Lung (tissue), 17 donors: ENCODE measurements at places on chromosomes 12 and 14.
A peak's percentile ranks its signal among the peaks of the same experiment; 100 is the strongest.

DNA sequence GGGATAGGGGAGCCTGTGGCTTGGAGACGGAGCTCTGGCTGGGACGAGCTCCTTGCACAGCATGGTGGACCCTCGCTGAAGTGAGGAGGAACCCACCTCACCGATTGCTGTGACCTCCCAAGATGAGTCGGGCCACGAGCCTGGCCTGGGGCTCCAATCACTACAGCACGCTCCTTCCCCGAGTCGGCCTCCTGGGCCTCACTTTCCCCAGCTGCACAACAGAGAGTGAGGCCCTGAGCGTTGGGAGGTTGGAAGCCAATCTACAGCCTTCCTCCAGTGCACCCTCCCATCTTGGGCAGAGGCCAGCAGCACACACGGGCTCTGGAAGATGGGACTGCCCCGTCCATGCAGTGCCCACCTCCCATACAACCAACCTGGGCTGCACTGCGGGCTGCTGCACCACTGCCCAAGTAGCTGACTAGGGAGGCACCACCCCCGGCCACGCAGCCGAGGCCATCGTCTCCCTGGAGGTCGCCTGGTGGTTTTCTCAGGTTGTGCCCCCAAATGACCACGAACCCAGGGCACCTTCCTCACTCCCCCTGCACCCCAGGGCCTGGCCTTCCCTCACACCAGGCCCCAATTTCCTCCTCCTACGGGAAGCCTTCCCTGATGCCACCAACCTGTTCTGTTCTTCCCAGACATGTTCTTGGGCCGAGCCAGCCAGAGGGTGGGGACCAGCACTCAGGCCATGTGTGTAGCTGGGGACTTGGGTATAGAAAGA, 152.3 kb upstream of the C14orf180 start:
- H3K27ac ChIP-seq: no peak overlapping the region
- H3K4me1 ChIP-seq: peaks cover 16% of the 10 kb centered on the region
- DNase-seq: no peak
- H3K4me3 ChIP-seq: no peak overlapping the region

DNA sequence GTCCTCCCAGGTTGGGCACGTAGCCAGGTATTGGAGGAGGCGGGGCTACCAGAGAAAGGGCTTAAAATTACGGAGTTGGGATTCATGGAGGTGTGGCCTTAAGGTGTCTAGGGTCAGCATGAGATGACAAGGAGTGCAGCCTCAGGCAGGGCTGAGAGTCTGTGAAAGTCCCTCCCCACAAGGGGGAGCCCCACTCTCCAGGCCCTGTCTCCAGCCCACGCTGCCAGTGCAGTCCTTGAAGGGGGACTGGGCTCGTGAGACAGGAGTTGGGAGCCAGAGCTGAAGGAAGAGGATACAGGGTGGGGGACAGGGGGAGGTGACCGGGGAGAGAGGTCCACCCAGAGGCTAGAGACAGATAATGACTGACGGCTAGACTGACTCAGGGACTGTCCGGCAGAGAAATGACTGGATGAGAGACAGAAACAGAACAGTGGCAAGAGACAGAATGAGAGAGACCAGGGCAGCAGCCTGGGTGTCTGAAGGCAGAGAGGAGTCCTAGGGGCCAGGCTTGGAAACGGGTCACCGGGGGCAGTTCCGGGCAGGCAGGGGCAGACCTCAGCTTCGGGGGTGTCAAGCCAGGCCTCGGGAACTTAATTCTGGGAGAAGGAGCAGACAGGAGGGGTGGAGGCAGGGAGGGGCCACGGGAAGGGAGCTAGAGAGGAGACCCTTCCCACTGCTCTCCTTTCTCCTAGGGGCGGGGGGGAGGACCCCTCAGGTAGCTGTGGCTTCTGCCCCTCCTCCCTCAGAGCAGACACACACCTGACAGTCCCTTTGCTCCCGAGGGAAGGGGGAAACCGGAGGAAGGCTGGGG, 970 bp downstream of the CDH24 start:
- H3K27me3 ChIP-seq: no peaks in the 10 kb centered on the region
- H3K4me1 ChIP-seq: no peaks in the 10 kb centered on the region
- H3K27ac ChIP-seq: no peak overlapping the region
- DNase-seq: peak; percentile 54
- no peak overlapping the region for H3K4me3 ChIP-seq

DNA sequence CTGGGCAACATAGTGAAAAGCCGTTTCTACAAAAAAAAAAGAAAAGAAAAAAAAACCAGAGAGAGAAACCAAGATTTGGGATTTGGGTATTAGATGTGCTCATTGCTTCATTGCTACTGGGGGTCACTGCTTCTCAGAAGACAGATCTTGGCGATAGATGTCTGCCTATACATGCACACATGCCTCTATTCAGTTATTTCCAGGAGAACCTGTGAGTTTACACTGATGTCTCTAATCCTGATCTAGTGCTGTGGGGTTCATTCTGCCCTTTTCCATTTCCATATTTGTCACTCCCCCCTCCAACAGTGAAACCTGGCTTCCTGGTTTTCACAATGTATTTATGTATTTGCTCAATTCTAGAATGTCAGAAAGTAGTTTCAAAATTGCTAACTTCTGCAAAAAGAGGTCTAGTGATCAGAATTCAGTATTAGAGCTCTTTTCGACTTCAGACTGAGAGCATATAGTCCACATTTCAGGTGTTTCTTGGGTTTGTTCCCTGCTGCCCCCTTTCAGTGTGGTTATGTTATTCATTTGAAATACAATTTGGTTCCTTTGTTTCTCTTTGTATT, 111.0 kb downstream of the SLC25A47 start:
- peaks cover 27% of the 10 kb centered on the region for H3K4me1 ChIP-seq
- H3K4me3 ChIP-seq: no peak overlapping the region
- H3K27ac ChIP-seq: no peak overlapping the region
- DNase-seq: no peak
- no peaks in the 10 kb centered on the region for H3K27me3 ChIP-seq

DNA sequence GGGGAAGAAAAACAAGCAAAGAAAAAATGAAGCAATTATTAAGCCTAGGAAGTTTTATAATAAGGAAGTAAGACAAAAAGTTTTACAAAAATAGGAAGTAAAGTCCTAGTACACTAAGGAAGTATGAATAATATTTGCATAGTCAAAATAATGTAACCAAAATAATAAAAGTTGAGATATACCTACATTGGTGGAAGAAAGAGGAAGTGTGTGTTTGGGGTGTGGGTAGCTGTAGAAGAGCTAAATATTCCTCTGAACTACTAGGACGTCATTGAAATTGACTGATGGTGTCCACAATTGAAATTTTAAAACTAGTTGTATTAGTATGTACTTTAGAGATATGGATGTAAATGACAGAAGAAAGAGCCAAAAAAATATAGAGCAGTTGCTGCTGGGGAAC, 228.4 kb upstream of the OTX2 start:
- H3K4me3 ChIP-seq: no peak overlapping the region
- no peaks in the 10 kb centered on the region for H3K27me3 ChIP-seq
- no peaks in the 10 kb centered on the region for H3K4me1 ChIP-seq
- H3K27ac ChIP-seq: no peak overlapping the region
- DNase-seq: no peak

DNA sequence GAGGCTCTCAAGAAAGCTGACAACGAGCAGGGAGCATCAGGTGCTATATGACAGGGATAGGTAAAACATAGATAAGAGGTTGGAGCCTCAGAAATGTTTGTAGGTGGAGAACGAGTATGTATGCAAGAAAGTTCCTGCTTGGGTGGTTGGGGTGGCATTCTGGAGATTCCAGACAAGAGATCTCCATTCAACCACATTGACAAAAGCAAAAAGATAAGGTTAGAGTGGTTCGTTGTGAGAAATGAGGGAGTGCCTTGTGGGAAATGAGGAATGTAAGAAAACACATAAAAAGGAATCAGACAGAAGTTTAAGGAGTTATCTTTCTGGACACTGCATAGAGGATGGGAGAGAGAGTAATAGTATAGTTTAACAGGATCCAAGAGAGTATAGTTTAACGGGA, 290.3 kb downstream of the DPF3 start:
- no peak for DNase-seq
- H3K4me1 ChIP-seq: no peaks in the 10 kb centered on the region
- no peak overlapping the region for H3K4me3 ChIP-seq
- no peaks in the 10 kb centered on the region for H3K27me3 ChIP-seq

DNA sequence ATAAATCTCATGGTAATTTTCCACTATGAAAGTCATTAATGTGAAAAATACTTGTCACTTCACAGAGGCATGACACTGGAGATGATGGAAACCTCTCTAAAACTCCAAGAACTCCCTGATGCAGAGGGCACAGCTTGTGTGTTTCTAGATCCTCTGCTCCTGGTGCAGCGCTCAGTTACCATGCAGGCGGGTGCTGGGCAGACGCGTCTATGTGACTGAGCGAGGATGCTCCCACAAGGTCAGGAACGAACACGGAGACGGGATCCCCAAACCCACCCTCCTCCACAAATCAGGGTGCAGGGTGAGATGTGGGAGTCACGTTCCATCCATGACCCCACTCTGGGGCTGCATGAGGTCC, 81.5 kb downstream of the CCDC88C start:
- no peak overlapping the region for H3K4me3 ChIP-seq
- no peak for DNase-seq
- H3K36me3 ChIP-seq: peaks cover 20% of the 10 kb centered on the region

- DNase-seq: peak; percentile 36
- no peaks in the 10 kb centered on the region for H3K4me1 ChIP-seq
Measured at GRCh38 chr14:94395888-94396574, 7.6 kb upstream of the SERPINA1 start.

DNA sequence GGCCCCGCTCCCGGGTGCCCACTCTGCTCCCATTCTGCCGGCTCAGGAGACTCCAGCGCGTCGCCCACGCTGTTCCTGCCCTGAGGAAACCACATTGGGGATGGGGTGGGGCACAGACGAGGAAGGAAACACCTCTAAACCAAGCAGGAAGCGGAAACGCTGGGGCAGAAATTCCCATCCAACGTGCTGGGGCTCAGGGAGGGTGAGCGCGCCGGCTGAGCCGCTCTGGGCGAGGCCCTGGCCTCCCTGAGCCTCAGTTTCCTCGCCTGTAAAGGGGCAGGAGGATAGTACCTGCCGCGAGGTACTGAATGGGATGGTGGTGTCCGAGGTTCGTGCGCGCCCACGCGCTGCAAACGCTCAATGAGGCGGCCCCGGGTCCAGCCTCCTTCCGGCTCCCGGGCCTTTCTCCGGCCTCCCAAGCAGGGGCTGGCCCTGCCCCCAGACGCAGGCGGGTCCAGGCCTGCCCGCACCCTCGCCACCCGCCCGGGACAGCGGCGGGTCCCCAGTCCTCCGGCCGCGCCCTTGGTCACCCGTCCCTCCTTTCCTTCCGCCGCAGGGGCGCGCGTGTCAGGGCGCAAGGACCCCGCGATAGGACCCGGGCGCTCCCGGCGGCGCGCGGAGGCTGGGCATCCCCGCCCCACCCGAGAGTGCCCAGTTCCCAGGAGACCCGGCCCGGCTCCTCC, 673 bp downstream of the BEGAIN start:
- no peaks in the 10 kb centered on the region for H3K36me3 ChIP-seq
- peak overlapping the region; percentile 53 for H3K4me3 ChIP-seq
- peaks cover 17% of the 10 kb centered on the region for H3K27me3 ChIP-seq

- H3K27ac ChIP-seq: no peak overlapping the region
- H3K4me1 ChIP-seq: no peaks in the 10 kb centered on the region
- H3K4me3 ChIP-seq: no peak overlapping the region
Measured at GRCh38 chr14:101464310-101464983, 96.8 kb upstream of the DIO3 start.

GRCh38 chr12:122162976-122163375, 11.0 kb downstream of the IL31 start:
- no peak overlapping the region for H3K27ac ChIP-seq
- no peak overlapping the region for H3K4me3 ChIP-seq
- DNase-seq: no peak

- H3K27ac ChIP-seq: no peak overlapping the region
- H3K4me3 ChIP-seq: no peak overlapping the region
- DNase-seq: peak; percentile 71
- no peaks in the 10 kb centered on the region for H3K36me3 ChIP-seq
- peaks cover 2% of the 10 kb centered on the region for H3K4me1 ChIP-seq
Measured at GRCh38 chr14:22547948-22548750, 40.9 kb downstream of the DAD1 start.

- H3K4me3 ChIP-seq: no peak overlapping the region
- H3K27me3 ChIP-seq: no peaks in the 10 kb centered on the region
- no peaks in the 10 kb centered on the region for H3K36me3 ChIP-seq
- no peak overlapping the region for H3K27ac ChIP-seq
- no peak for DNase-seq
Measured at GRCh38 chr12:128607641-128608040, 216.1 kb downstream of the SLC15A4 start.

- no peak overlapping the region for H3K27ac ChIP-seq
- no peak for DNase-seq
- H3K4me1 ChIP-seq: no peaks in the 10 kb centered on the region
- no peak overlapping the region for H3K4me3 ChIP-seq
Measured at GRCh38 chr12:79634957-79635471, 55.8 kb downstream of the PAWR start.

DNA sequence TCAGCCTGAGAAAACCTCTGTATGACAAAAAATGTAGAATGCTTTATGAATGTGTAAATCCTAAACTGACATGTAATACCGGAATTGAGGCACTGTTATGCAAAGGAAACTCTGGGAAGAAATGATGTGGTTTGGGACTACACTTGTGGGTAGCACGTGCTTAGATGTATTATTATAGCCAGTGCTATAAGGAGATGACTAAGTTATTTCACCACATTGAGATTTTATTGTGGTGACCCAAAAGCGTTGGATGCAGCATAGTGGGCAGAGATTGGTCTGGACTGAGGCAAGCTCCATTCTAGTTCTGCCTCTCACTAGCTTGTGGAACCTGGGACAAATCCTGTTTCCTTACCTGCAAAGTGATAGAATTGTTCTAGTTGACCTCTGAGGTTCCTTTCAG, 172.2 kb downstream of the SNAPC1 start:
- H3K27ac ChIP-seq: no peak overlapping the region
- no peaks in the 10 kb centered on the region for H3K36me3 ChIP-seq
- DNase-seq: no peak
- H3K4me3 ChIP-seq: no peak overlapping the region

DNA sequence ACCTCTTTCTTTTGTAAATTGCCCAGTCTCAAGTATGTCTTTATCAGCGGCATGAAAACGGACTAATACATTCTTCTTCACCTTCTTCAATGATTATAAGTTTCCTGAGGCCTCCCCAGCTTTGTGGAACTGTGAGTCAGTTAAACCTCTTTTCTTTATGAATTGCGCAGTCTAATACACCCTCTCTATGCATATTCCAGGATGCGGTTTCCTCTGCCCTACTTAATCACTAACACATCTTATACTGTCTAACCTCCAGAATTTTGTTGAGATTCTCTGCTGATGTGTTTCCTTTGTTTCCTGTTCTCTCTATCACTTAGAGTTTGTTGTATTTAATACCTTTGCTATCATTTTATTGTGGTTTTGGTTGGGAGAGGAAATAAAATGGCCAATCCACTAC, 145.4 kb downstream of the AEBP2 start:
- no peak for DNase-seq
- H3K4me3 ChIP-seq: no peak overlapping the region
- no peak overlapping the region for H3K27ac ChIP-seq
- no peaks in the 10 kb centered on the region for H3K4me1 ChIP-seq
- no peaks in the 10 kb centered on the region for H3K36me3 ChIP-seq

DNA sequence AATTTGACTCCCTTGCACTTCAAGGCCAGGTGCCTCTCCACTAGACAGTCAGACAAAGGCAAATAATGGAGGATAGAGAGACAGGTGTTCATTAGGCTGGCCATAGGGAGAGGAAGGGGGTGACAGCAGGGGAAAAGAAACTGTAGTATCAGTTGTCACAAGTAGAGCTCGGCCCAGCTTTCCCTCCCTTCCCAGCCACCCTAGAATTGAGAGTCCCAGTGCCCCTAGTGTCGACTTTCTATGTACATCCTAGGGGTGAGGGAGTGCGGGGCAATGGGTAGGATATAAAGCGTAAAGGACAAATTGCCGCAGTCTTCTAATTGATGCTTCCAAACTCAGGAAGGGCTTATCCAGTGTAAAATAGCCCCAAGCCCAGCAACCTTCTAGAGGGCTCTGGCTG, 39.0 kb downstream of the BAZ2A start:
- no peak overlapping the region for H3K27ac ChIP-seq
- H3K36me3 ChIP-seq: peaks cover 34% of the 10 kb centered on the region
- H3K27me3 ChIP-seq: no peaks in the 10 kb centered on the region
- DNase-seq: no peak
- no peaks in the 10 kb centered on the region for H3K4me1 ChIP-seq
